Stimulated activated CD4-positive, alpha-beta T cell treated with anti-CD3 and anti-CD28 coated beads, Interleukin-15, amount 100 ng/mL, for 1 hour (primary cell): ENCODE measurements at places on chromosomes 1 and 21.
A peak's percentile ranks its signal among the peaks of the same experiment; 100 is the strongest.

DNA sequence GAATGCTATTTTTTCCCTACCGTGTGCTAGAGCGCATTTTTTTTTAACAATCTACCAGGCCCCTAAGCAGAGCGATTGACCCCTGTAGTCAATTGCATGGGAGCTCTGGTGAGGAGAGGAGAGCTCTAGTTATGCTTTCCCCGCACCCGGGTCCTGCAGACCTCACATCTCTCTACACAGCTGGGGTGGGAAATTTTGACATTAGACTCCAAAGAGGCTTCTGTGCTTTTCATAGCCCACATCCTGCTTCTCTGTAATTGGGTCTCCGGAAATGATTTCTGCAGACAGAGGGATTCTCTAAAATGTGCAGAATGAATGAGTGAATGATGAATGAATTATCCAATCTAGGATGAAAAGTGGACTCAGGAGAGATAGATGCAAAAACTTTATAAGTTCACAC lies 41.5 kb upstream of the DUSP10 start:
- no peak for DNase-seq

DNA sequence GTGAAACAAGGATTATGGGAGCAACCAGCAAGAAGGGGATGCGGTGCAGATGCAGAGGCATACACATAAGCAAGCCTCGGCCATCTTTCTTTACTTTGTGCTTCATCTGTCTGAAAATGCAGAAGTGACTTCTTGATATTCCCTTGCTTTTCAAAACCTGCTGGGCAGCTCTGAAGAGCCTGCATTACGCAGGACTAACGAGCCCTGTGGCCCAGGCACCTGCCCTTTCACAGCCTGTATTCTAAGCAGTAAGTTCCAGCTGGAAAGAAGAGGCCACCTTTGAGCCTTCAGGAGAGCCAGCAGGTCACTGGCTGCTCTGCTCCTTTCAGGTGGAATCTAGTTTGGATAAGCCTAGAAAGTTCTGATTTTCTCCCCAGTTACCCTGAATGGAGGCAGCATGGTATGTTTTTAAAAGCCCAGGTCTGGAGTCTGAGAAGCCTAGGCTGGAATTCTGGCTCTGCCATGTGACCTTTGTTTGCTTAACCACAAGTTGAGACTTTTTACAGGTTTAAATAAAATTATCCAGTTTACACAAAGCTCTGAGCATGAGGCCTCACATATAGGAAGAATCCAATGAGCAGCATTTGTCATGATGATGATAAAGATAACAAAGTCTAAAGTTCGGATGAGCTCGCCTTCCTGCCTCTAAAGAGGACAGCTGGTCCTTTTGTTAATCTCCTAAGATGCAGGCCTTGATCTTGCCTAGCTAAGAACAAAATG lies 122.9 kb downstream of the UBR4 start:
- no peak for DNase-seq

- no peak for DNase-seq
Observed at GRCh38 chr1:30914931-30915330, 6.4 kb upstream of the SDC3 start.

DNA sequence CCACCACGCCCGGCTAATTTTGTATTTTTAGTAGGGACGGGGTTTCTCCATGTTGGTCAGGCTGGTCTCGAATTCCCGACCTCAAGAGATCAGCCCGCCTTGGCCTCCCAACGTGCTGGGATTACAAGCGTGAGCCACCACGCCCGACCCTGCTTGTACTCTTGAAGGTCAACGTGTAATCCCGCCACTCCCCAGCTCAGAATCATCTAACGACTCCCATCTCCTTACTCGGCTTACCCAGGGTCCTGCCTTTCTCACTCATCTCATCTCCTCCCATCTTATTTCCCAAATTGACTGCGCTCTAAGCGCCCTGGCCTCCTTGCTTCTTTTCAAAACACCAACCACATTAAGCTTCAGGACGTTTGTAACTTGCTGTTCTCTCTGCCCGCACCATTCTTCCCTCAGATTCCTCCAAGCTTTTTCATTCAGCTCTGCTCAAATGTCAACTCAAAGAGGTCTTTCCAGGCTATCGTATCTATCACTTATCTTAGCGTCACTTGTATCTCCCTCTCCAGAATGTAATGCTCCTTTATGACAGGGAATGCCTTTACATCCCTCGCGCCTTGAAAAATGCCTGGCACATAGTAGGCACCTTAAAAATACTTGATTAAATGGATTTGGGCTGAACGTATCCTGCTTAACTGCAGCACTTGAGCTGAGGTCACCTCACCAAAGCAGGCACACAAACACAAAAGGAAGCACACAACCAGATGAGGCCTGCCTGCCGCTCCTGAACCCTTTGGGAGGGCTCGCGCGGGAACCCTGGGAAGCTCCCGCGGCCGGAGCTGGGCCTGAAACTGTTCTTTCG lies 1.4 kb upstream of the USP1 start:
- no peak for DNase-seq

DNA sequence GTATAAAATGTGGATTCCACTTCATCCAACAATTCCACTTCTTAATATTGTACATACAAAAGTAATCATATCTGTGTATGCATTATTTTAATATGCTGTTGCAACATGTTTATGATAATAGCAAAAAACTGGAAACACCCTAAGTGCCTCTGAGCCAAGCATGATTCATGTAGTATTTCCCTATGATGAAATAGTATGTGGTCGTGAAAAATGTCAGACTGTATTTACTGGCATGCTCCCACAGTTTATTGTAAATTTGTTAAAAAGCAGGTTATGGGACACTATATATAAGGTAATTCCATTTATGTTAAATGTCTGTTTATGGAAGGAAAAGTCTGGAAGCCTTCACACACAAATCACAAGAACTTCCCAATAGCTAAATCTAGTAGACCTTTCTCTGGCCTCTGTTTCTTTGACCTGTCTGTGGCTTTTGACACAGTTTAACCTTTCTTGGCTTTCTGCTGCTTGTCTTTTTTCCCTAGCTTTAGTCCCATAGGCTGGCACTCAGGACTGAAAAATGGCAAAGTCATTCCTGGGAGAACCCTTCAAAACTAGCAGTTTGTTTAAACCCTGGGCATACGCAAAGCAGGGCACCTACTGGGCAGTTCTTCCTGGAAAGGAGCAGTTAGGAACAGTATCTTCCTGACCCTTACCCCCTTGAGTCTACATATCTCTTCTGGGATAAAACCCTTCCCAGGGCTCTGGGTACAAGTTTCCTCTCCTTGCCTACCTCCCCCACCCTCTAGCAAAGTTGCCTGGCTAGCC lies 65.4 kb upstream of the ARTN start:
- DNase-seq: no peak

GRCh38 chr1:162551969-162552683 lies 9.4 kb upstream of the UAP1 start:
- no peak for DNase-seq

DNA sequence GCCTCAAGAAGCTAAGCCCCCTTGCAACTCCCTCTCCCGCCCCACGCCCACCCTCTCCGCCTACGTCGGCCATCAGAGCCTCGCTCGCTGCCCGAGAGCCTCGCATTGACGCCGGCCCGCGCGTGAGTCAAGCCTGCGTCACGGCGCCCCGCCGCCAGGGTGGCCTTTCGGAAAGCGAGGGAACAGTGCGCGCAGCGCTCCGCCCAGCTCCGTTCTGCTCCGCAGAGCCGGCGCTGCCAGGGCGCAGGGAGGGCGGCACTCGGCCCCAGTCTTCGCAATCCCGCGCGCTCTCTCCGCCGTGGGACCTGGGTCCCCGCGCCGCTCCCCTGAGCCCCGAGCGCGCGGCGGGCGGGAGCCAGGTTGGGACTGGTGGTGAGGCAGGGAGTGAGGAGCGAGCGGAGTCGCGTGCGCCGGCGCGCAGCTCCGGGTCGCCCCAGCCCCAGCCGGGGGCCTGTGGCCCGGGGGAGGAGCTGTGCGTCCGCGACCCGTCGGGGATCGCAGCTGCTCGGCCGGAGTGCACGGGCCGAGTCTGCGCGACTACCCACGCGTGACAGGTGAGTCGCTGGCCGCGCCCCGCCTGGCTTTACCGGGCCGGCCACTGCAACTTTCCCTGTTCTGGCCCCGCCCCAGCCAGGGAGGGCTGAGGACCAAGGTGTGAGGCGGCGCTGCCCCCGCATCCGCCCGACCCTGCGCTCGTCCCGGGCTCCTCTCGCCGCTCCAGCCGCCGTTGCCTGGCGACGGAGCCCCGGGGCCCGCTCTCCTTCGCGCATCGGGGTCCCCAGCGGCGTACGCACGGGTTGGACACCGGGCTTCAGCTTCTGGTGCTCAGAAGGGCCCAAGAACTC lies at the start of gene SLC6A17:
TSS of gene SLC6A17 (plus strand) at position 165 of the 845 bp plus-strand sequence. CDS start 16,436 bp downstream, outside the sequence.
- no peak for DNase-seq

GRCh38 chr1:59066236-59066635 lies 230.7 kb upstream of the FGGY start:
- no peak for DNase-seq

GRCh38 chr1:24856787-24857506 lies 73.1 kb downstream of the RUNX3 start:
- DNase-seq: no peak

- DNase-seq: peak; percentile 10
Observed at GRCh38 chr1:168408884-168409283, 128.2 kb downstream of the TBX19 start.

- no peak for DNase-seq
Observed at GRCh38 chr1:62407398-62408009, 29.3 kb upstream of the USP1 start.

DNA sequence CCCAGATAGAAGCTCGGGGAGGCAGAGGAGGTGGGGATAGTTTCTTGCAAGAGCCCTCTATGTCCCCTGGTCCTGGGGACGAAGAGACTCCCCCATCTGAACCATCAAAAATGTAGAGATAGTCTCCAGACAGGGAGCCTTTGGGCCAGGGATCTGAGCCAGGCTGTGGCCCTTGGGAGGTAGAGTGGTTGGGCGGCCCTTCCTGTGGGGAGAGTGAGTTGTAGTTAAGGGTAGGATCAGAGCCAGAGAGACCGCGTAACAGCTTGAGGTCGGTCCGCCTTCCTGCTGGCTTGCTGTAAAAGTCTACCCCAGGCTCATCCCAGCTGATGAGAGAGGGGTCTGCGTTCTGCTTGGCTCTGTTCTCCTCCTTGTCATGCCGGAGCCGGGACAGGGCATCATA lies 25.3 kb downstream of the PIK3C2B start:
- no peak for DNase-seq

- DNase-seq: no peak
Observed at GRCh38 chr1:186518395-186518794, 57.5 kb upstream of the PDC start.

- no peak for DNase-seq
Observed at GRCh38 chr21:45551783-45552695, 9.8 kb upstream of the SLC19A1 start.

- peak; percentile 43 for DNase-seq
Observed at GRCh38 chr1:36650200-36651065, 167.7 kb upstream of the CSF3R start.

GRCh38 chr1:24098102-24098501 lies 13.8 kb downstream of the MYOM3 start:
- no peak for DNase-seq

DNA sequence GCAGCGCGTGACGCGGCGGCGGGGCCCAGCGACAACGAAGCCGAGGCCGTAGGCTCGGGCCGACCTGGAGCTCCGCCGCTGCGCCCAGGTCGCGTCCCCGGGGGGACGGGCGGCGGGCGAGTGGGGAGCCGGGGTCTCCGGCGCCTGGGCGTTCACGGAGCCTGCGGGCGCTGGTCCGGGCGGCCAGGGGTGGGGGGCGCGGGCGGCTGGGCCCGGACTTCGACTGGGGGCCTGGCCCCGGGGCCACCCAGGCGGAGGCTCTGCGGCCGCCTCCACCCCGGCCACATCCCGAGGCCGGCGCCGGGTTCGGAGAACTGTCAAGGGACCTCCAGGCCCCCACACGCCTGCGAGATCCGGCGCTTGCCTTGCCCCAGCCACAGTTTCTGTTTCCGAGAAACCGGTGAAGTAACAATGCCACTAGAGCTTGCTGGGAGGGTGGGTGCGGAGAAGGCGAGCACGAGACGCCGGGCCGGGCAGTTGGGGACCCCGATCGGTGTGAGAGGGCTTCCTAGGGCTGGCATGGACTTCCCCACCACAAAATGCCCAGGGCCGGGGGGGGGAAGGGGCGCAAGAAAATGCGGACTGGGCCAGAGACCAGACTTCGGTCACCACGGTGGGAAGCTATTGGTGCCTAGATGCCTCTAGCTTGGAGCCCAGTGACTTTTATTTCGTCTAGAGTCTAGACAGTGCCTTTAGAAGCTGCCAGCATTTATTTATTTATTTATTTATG lies 501 bp downstream of the FBXO6 start:
- peak; percentile 46 for DNase-seq

DNA sequence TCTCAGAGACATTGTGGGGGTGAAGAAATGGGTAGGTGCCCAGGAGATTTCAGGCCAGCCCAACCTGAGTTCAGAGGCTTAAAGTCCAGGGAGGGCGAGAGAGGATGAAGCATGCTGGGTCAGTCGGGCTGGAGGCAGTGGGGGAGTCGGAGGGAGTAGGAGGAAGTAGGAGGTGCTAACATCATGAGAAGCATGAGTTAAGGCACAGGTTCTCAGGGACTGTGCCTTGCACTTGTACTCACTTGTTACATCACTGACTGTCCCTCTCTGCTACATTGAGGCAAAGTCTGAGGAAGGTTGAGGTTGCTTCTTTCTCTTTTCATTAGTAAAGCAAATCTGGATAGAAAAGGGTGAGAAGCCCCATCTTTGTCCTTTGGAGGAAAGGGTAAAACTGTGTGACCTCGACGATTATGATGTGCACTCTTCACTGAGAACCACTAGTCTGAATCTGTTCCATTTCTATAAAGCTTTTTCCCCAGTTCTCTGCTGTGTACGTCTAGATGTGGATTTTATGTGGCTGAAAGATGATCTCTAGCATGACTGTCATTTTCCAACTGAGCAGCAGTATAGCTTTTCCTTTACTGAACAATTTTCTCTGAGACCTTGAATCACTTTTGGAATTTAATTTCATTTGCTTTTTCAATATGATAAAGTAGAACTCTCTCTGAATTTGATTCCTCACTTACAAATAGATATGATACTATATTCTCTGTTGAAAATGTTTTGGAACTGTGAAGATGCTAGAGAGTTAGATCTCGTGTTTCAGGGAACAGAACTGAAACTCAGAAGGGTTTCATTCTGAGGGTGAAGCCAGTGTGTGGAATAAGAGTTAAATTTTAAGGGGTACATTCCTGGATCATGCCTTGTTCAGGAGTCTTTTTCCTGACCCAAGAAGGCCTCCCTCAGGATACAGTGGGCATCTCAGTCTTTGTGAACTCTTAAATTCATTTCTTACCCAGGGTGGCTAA lies 94.6 kb downstream of the FGGY start:
- no peak for DNase-seq

DNA sequence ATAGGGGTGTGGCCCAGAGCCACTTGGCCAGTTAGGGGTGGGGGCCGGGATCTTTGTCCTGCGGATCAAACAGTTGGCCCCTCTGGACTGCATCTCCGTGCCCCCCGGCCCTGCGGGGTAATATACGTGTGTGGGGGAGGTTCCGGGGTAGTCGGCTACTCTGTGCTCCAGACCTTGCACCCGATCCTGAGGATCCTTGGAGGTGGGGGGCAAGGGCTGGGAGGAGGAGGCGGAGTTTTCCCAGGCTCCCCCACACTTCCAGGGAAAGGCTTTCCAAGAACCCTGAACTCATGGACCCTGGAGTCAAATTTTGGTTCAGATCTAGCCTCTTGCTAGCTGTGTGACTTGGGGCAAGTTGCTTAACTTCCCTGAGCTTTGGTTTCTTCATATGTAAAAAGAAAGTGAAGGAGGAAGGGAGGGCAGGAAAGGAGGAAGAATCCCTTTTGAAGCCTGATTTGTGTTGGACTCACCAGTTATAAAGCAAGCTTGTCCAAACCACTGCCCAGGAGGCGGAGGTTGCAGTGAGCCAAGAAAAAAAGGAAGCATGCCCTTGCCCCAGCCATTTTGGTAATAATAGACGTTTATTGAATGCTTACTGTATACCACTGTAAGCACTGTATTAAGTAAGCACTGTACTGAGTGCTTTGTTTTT lies 686 bp downstream of the MIIP start:
- no peak for DNase-seq
